Smooth muscle cell of the umbilical artery (primary cell): ENCODE measurements at places on chromosomes 1 and 21. TPM values are rescaled to one million over a fixed set of nuclear protein-coding genes. Genes with fewer than 3 reads are reported as not detected.

Gene FCN3
- not detected in 2 replicates for total RNA-seq

Gene AMY1B
- not detected in 2 replicates for total RNA-seq

Gene PRDM2
- total RNA-seq: 9.2 and 14.3 TPM in 2 replicates

Gene TRIM33
- 27.0 and 43.1 TPM in 2 replicates for total RNA-seq

Gene OVAAL
- total RNA-seq: not detected in 2 replicates

Gene FAM72B
- total RNA-seq: 0.30 and 2.5 TPM in 2 replicates

Gene OR2L3
- total RNA-seq: not detected in 2 replicates
